ENCODE measurements at places on chromosomes 3 and 15. TPM values are rescaled to one million over a fixed set of nuclear protein-coding genes. Genes with fewer than 3 reads are reported as not detected.

DNA sequence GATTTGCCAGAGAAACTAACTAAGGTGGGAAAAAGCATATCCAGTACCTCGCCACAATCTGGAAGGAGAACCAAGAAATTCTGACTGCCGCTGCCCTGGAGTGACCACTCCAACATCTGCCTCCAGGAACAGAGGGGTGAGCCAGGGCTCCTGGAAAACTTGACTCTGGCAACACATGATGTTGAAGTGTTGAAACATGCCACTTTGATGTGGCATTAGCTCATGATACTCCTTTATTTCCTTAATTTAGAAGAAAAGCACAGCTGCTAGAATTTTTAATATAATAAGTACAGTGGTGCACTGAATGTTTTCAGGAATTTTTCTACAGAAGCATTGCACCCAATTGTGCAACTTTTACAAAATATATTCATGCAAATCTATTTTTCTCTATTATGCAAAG lies 109.9 kb upstream of the BCL6 start:
- no peak for DNase-seq

DNA sequence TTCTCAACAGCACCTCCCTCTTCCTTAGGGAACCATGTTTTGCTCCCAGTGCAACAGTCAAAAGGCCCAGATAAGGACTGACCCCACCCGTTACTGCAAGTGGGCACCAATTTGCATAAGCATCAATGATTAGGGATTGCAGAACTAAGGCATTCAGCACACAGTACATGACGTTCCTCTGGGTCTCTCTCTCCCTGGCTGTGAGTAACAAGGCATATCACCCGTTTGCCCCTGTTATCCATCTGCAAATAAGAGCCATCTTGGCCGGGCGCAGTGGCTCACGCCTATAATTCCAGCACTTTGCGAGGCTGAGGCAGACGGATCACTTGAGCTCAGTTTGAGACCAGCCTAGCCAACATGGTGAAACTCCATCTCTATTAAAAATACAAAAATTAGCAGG lies 18.8 kb downstream of the MAGI1 start:
- no peak for DNase-seq

GRCh38 chr3:139455206-139455605 lies 21.1 kb downstream of the RBP2 start:
- no peak for DNase-seq

GRCh38 chr15:28047277-28047676 lies 51.8 kb downstream of the OCA2 start:
- DNase-seq = no peak

- DNase-seq = peak; percentile 89
Measured at GRCh38 chr3:56683122-56683817, at the start of gene TASOR. TSS of gene TASOR (minus strand) at chr3:56683265. CDS start at chr3:56683006, 259 bp downstream.

DNA sequence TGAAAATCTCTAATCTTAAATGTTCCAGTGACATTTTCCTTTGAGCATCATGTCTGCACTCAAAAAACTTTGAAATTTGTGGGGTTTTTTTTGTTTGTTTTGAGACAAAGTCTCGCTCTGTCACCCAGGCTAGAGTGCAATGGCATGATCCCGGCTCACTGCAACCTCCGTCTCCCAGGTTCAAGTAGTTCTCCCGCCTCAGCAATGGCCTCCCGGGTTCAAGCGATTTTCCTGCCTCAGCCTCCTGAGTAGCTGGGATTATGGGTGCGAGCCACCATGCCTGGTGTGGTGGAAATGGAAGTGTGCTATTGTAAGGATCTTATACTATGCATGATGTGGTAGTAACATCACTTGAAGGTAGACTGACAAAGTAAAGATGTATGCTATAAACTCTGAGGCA lies 42.5 kb downstream of the TKT start:
- DNase-seq = no peak

DNA sequence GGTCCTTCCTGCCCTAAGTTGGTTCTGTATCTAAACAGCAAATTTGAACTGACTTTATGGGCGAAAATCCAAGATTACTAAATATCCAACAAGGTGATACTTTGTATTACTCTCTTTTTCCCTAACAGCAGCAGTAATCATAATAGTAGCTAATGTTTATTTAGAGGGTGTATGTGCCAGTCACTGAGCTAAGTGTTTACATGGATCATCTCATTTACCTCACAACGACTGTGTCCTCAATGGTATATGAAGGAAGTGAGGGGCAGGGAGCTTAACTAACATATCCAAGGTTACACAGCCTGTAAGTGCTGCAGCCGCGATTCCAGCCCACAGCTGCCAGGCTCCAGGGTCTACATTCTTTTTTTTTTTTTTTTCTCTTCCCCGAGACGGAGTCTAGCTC lies 10.3 kb upstream of the LRRC34 start:
- peak; percentile 18 for DNase-seq

SPSB4 gene
- 18.7 TPM for total RNA-seq

DLG1 gene
- 123 TPM for total RNA-seq

CLSTN2 gene
- 20.1 TPM for total RNA-seq

MOBP gene
- not detected for total RNA-seq

TM4SF4 gene
- not detected for total RNA-seq

BTBD1 gene
- total RNA-seq = 228 TPM

IP6K1 gene
- 35.6 TPM for total RNA-seq

FOXP1 gene
- total RNA-seq = 66.4 TPM

Measured in tongue (tissue), 3 donors.